ENCODE measurements at places on chromosomes 1 and 21. TPM values are rescaled to one million over a fixed set of nuclear protein-coding genes. Genes with fewer than 3 reads are reported as not detected.
A peak's percentile ranks its signal among the peaks of the same experiment; 100 is the strongest.

Gene PRKCZ
- total RNA-seq: 45.9 TPM

Gene IFFO2
- total RNA-seq: 23.7 TPM

Gene NOS1AP
- 5.5 TPM for total RNA-seq

Gene SYCP1
- total RNA-seq: not detected

Gene C1orf53
- 9.4 TPM for total RNA-seq

DNA sequence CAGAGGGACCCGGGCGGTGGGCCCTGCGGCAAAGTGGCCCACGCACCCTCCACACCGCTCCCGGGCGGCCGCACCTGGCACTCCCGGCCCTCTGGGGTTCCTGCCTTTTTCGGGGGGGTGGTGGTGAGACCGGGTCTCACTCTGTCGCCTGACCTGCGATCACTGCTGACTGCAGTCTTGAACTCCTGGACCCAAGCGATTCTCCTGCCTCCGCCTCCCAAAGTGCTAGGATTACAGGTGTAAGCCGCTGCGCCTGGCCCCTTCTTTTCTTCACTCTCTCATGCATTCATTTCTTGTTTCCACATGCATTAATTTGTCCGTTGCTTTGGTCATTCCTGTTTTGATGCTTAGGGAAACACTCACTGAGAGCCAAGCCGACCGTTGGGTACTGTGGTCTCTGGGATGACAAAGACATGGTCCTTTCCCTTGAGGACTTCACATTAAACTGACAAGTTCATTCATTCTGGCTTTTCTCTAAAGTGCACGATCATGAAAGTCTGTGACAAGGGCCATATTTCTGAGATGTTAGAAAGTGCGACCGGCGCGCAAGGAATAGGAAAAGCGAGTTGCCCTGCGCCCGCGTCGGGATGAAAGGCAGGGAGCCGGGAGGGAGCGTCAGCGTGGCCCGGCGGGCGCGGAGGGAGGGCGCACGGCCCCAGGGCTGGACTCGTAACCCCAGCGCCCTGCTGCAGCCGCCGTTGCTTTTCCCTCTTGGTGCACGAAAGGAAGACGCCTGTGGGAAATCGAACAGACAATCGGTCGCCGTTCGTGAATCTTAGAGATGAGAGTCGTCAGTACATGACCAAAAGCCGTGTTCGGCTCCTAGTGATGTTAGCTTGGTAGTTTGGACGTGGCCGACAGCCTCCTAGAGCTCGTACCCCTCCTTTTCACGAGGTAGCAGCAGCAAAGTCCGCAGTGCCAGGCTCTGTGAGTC, 1.0 kb upstream of the MCOLN2 start:
- no peaks in the 10 kb centered on the region for H3K36me3 ChIP-seq
- DNase-seq: peak; percentile 4
- H3K4me3 ChIP-seq: peak overlapping the region; percentile 30
- no peak overlapping the region for H3K27ac ChIP-seq

- H3K4me1 ChIP-seq: no peaks in the 10 kb centered on the region
- H3K27me3 ChIP-seq: no peaks in the 10 kb centered on the region
- no peaks in the 10 kb centered on the region for H3K36me3 ChIP-seq
- no peak overlapping the region for H3K4me3 ChIP-seq
- no peak for DNase-seq
- H3K27ac ChIP-seq: no peak overlapping the region
Measured at GRCh38 chr21:38479641-38480525, 18.4 kb downstream of the ERG start.

GRCh38 chr1:206514813-206515387, 7.6 kb downstream of the RASSF5 start:
- H3K27ac ChIP-seq: no peak overlapping the region
- H3K27me3 ChIP-seq: no peaks in the 10 kb centered on the region
- H3K4me1 ChIP-seq: no peaks in the 10 kb centered on the region
- no peak for DNase-seq

DNA sequence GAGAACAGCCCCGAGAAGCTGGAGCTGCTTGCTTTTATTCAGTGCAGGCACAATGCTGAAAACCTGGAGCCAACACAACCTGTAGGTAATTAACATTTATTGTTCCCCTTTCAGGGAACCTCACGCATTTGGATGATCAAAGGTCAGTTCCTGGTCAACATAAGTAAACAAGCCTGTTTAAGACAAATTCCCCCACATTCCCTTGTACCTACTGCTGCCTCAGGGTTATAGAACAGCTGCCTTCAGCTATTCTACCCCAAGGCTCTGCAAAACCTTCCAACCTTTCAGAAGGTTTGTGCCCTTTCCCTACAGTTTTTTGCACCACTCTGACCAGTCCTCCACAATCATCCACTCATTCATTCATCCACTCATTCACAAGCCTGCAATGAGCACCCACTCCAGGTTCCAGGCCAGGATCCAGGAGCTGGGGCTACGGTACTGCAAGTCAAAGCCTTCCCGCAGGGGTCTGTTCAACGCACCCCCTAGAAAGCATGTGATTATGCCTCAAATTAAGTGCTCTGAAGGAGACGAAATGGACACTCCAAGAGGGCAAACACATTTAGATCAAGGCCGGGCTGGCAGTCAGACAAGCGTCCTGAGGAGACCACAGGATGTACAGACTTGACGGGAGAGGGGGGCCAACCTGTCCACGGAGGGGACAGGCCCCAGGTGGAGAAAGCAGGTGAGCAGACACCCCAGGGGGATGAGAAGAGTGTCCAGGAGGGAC, 683.9 kb downstream of the MATN1 start:
- no peak overlapping the region for H3K4me3 ChIP-seq
- no peaks in the 10 kb centered on the region for H3K27me3 ChIP-seq
- H3K36me3 ChIP-seq: no peaks in the 10 kb centered on the region
- no peak overlapping the region for H3K27ac ChIP-seq
- DNase-seq: no peak

- DNase-seq: no peak
- no peak overlapping the region for H3K27ac ChIP-seq
- no peak overlapping the region for H3K4me3 ChIP-seq
- H3K4me1 ChIP-seq: 0 out of 2 replicates have a peak, but pooled peaks cover 2% of the 10 kb centered on the region
- no peaks in the 10 kb centered on the region for H3K36me3 ChIP-seq
Measured at GRCh38 chr1:233183226-233184020, 112.1 kb downstream of the PCNX2 start.

DNA sequence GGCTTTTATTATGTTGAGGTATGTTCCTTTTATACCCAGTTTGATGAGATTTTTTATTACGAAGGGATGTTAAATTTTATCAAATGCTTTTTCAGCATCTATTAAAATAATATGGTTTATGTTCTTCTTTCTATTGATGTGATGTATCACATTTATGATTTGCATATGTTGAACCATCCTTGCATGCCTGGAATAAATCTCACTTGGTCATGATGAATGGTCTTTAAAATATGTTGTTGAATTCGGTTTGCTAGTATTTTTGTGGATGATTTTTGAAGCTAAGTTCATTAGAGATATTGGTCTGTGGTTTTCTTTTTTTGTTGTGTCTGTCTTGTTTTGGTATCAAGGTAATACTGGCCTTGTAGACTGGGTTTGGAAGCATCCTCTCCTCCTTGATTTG, 14.1 kb downstream of the GPR88 start:
- H3K27me3 ChIP-seq: no peaks in the 10 kb centered on the region
- no peaks in the 10 kb centered on the region for H3K4me1 ChIP-seq
- no peaks in the 10 kb centered on the region for H3K36me3 ChIP-seq
- no peak overlapping the region for H3K4me3 ChIP-seq
- H3K27ac ChIP-seq: no peak overlapping the region

DNA sequence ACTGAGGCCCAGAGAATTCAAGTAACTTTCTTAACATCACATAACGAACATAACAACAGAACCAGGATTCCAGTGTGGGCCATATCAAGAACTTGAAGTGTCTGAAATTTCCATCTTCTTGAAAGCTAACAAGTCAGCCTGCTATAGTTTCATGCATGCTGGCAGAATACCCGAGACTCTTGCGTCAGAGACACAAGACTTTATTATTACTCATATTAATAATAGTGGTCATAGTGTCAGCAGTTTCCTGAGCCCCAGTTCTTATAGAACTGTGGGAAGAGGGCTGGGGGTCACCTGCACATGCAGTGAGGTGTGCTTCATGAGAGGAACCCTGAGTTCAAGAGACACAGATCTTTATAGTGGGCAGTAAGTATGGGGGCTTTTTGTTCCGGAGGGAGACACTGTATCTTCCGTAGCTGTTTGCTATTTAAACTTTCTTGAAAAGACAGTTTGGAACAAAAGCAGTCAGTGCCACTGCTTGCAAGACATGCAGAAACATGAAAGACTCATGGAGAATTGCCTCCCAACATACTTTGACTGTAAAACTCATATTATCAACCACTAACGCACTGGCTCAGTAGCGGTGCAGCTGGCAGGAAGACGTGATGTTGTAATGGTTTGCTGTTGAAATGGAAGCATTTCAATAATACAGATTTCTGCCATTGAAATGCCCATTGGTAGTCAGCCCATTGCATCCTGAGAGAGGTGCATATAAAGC, 339.2 kb downstream of the ADGRL2 start:
- DNase-seq: no peak
- H3K27ac ChIP-seq: no peak overlapping the region
- H3K4me3 ChIP-seq: no peak overlapping the region
- no peaks in the 10 kb centered on the region for H3K27me3 ChIP-seq
- no peaks in the 10 kb centered on the region for H3K36me3 ChIP-seq

- DNase-seq: no peak
- no peaks in the 10 kb centered on the region for H3K36me3 ChIP-seq
- no peak overlapping the region for H3K4me3 ChIP-seq
- H3K4me1 ChIP-seq: peaks cover 84% of the 10 kb centered on the region
Measured at GRCh38 chr1:67745875-67746698, 61.1 kb downstream of the GADD45A start.

GRCh38 chr21:38350684-38351083, 93.9 kb downstream of the KCNJ15 start:
- no peak overlapping the region for H3K4me3 ChIP-seq
- no peaks in the 10 kb centered on the region for H3K36me3 ChIP-seq
- DNase-seq: no peak
- no peak overlapping the region for H3K27ac ChIP-seq
- H3K27me3 ChIP-seq: no peaks in the 10 kb centered on the region

GRCh38 chr1:17397910-17398695, 26.1 kb downstream of the PADI6 start:
- H3K36me3 ChIP-seq: no peaks in the 10 kb centered on the region
- no peak for DNase-seq
- H3K4me3 ChIP-seq: no peak overlapping the region
- no peak overlapping the region for H3K27ac ChIP-seq
- no peaks in the 10 kb centered on the region for H3K27me3 ChIP-seq

DNA sequence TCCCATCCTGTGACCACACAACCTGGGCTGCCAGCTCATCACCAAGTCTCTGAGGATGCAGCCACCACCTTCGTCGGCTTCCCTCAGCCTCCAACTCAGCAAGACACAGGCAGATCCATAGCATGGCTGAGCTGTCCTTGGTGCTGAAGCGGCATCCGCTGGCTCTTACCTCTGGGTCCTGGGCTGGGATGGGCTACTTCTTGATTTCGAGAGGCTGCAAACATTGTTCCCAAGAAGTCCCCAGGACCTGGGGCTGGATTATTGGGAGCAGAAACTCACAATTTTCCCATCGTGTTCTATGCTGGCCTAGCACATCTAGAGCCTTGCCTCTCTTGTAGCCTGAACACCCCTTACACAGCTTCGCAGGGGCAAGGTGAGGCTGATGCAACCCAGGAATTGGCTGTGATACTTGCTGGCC, 24.9 kb upstream of the C1QA start:
- H3K4me1 ChIP-seq: no peaks in the 10 kb centered on the region
- peak; percentile 79 for DNase-seq
- H3K36me3 ChIP-seq: no peaks in the 10 kb centered on the region
- H3K4me3 ChIP-seq: no peak overlapping the region

- no peak overlapping the region for H3K4me3 ChIP-seq
- H3K36me3 ChIP-seq: no peaks in the 10 kb centered on the region
- H3K27ac ChIP-seq: no peak overlapping the region
- DNase-seq: no peak
Measured at GRCh38 chr1:204799630-204800029, 71.0 kb upstream of the NFASC start.
